ENCODE measurements at places on chromosomes 1 and 21. TPM values are rescaled to one million over a fixed set of nuclear protein-coding genes. Genes with fewer than 3 reads are reported as not detected.

DNA sequence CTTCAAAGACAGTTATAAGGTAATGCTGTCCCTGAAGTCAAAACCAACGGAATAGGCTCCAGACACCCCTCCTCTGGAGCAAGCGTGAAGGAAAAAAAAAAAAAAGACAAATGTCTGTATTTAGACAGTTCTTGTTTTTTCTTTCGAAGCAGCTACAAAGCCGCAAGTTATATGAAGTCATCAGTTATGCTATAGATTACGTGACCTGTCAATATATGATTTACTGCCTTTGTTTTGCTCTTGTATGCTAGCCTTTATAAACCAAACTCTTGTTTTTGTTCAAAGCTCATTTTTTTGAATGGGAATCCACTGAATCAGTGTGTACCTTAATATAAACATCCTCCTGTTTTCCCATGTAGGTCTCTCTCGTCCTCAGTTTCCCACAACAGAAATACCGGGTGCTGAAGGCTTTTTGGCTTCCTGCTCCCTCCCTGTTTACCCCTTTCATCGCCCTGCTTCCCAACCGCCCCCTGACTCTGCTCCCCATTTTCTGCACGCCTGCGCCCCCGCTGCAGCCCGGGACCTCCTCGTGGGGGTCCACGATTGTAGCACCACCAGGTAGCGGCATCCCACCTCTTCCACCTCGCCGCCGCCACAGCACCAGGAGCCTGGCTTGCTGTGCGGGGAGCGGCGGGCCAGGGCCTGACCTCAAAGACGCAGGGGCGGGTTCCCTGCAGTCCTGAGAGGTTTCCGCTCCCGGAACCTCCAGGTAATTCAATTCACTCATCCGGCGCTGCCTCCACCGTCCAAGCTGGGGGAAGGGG lies 5.2 kb upstream of the ZNF678 start:
- DNase-seq = no peak
- H3K27ac ChIP-seq = no peak overlapping the region
- no peak overlapping the region for H3K4me3 ChIP-seq
- peaks cover 4% of the 10 kb centered on the region for H3K4me1 ChIP-seq
- no peaks in the 10 kb centered on the region for H3K36me3 ChIP-seq
- peaks cover 41% of the 10 kb centered on the region for H3K27me3 ChIP-seq

DNA sequence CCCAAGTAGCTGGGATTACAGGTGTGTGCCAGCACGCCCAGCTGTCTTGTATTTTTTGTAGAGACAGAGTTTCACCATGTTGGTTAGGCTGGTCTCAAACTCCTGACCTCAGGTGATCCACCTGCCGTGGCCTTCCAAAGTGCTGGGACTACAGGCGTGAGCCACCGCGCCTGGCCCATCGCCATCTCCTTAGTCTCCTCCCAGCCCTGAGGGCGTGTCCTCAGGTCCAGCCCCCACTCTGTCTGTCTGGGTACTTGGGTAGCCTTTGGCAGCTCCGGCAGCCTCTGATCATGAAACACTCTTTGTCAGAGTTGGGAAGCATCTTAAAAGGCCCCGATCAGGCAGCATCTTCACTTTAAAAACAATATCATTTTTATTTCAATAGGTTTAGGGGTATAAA lies 90.3 kb upstream of the DISP3 start:
- no peak overlapping the region for H3K27ac ChIP-seq
- DNase-seq = no peak
- H3K4me1 ChIP-seq = peaks cover 2% of the 10 kb centered on the region
- H3K36me3 ChIP-seq = no peaks in the 10 kb centered on the region

DNA sequence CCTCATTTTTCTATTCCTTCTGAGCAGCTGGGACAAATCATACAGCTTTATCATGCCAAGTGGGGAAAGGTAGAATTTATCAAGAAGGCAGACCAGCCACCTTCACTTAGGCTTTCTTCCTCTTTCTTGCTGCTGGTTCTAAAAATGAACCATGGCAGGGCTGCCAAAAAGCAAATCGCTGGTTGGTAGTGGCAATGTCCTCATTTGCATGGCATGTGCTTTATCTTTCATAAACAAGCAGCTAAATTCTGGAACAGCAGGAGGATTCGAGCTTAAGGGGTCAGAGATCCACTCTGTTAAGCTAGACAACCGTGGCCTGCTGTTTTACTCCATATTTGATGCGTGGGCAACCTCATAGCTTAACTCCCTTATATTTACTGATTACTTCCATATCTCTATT lies 91.3 kb downstream of the RPE65 start:
- H3K27me3 ChIP-seq = no peaks in the 10 kb centered on the region
- DNase-seq = no peak
- H3K4me3 ChIP-seq = no peak overlapping the region
- no peaks in the 10 kb centered on the region for H3K36me3 ChIP-seq
- no peak overlapping the region for H3K27ac ChIP-seq

- H3K4me3 ChIP-seq = no peak overlapping the region
- DNase-seq = no peak
- H3K36me3 ChIP-seq = peaks cover 12% of the 10 kb centered on the region
- H3K27me3 ChIP-seq = no peaks in the 10 kb centered on the region
- H3K27ac ChIP-seq = no peak overlapping the region
- no peaks in the 10 kb centered on the region for H3K4me1 ChIP-seq
Measured at GRCh38 chr21:29366532-29366931, 67.8 kb downstream of the BACH1 start.

The OR2L13 gene
- not detected for total RNA-seq

- no peaks in the 10 kb centered on the region for H3K36me3 ChIP-seq
- H3K27me3 ChIP-seq = peaks cover 13% of the 10 kb centered on the region
- peaks cover 18% of the 10 kb centered on the region for H3K4me1 ChIP-seq
- DNase-seq = no peak
Measured at GRCh38 chr1:56644064-56644918, 823 bp upstream of the PRKAA2 start.

- peak within 1 kb of the TSS; percentile 94 for H3K27ac ChIP-seq
- H3K27me3 ChIP-seq = no peaks in the 10 kb centered on the region
- peak; percentile 88 for DNase-seq
- peaks cover 41% of the 10 kb centered on the region for H3K4me1 ChIP-seq
- H3K36me3 ChIP-seq = no peaks in the 10 kb centered on the region
Measured at GRCh38 chr1:197775282-197776262, at the start of gene DENND1B. DENND1B (minus strand) TSS chr1:197775480; CDS start chr1:197775155, 325 bp downstream.

The ZNF593OS gene
- not detected for total RNA-seq

- no peak for DNase-seq
- no peaks in the 10 kb centered on the region for H3K36me3 ChIP-seq
- H3K4me3 ChIP-seq = no peak overlapping the region
- peaks cover 6% of the 10 kb centered on the region for H3K4me1 ChIP-seq
- H3K27ac ChIP-seq = no peak overlapping the region
- H3K27me3 ChIP-seq = no peaks in the 10 kb centered on the region
Measured at GRCh38 chr1:85135392-85135798, 65.4 kb downstream of the SYDE2 start.

The CXADR gene
- total RNA-seq = 103 TPM

GRCh38 chr21:25722631-25723030 lies 12.1 kb downstream of the ATP5PF start:
- H3K4me1 ChIP-seq = no peaks in the 10 kb centered on the region
- no peak overlapping the region for H3K27ac ChIP-seq
- no peaks in the 10 kb centered on the region for H3K27me3 ChIP-seq
- peaks cover 49% of the 10 kb centered on the region for H3K36me3 ChIP-seq
- H3K4me3 ChIP-seq = no peak overlapping the region
- no peak for DNase-seq

The SRM gene
- total RNA-seq = 48.2 TPM

DNA sequence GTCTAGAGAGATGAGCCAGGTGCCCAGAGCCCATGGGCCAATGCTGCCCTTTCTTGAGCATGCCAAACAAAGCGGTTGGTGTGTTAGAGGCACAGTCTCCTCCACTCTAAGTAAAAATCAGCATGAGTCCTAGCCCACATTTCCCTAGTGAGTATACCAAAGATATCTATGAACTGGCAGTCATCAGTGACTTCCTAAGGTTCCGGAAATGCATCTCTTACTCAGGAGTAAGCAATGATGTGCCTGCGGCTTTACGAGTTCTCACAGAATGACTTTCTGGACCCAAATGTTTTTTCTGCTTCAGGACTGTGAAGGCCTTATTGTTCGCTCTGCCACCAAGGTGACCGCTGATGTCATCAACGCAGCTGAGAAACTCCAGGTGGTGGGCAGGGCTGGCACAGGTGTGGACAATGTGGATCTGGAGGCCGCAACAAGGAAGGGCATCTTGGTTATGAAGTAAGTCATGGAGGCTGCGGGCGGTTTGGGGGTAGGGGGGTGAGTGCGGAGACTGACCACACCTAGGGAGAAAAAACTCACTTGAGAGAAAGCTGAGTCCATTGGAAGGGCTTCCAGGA lies 9.2 kb downstream of the PHGDH start:
- no peaks in the 10 kb centered on the region for H3K27me3 ChIP-seq
- DNase-seq = no peak
- H3K36me3 ChIP-seq = peaks cover 23% of the 10 kb centered on the region
- peaks cover 4% of the 10 kb centered on the region for H3K4me1 ChIP-seq
- H3K4me3 ChIP-seq = no peak overlapping the region
- no peak overlapping the region for H3K27ac ChIP-seq

GRCh38 chr1:116113615-116114014 lies 2.4 kb downstream of the MAB21L3 start:
- H3K36me3 ChIP-seq = no peaks in the 10 kb centered on the region
- peak overlapping the region; percentile 30 for H3K4me3 ChIP-seq
- peak overlapping the region; percentile 78 for H3K27ac ChIP-seq
- H3K4me1 ChIP-seq = peaks cover 28% of the 10 kb centered on the region
- no peak for DNase-seq
- no peaks in the 10 kb centered on the region for H3K27me3 ChIP-seq

DNA sequence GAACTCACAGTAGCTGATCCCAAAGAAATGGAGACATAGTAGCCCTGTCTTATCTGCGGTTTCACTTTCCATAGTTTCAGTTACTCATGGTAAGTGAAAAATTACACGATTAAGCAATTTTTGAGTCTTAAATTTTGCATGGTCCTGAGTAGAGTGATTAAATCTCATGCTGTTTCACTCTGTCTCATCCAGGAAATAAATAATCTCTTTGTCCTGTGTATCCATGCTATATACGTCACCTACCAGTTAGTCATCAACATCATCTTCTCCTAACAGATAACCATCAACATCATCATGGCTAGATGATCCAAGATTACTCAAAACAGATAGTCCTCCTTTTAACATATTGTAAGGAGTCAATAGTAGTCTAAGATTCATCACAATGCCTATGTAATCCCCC lies 1589.3 kb downstream of the BRINP3 start:
- no peaks in the 10 kb centered on the region for H3K4me1 ChIP-seq
- H3K27me3 ChIP-seq = no peaks in the 10 kb centered on the region
- no peaks in the 10 kb centered on the region for H3K36me3 ChIP-seq
- H3K4me3 ChIP-seq = no peak overlapping the region

GRCh38 chr1:41045740-41046139 lies 24.2 kb upstream of the SLFNL1 start:
- H3K27me3 ChIP-seq = no peaks in the 10 kb centered on the region
- H3K27ac ChIP-seq = peak overlapping the region; percentile 85
- no peak for DNase-seq

- H3K4me1 ChIP-seq = peaks cover 82% of the 10 kb centered on the region
- DNase-seq = no peak
- peaks cover 3% of the 10 kb centered on the region for H3K36me3 ChIP-seq
- no peak overlapping the region for H3K4me3 ChIP-seq
- H3K27ac ChIP-seq = no peak overlapping the region
- H3K27me3 ChIP-seq = peaks cover 3% of the 10 kb centered on the region
Measured at GRCh38 chr1:159936273-159936904, 9.0 kb downstream of the IGSF9 start.

DNA sequence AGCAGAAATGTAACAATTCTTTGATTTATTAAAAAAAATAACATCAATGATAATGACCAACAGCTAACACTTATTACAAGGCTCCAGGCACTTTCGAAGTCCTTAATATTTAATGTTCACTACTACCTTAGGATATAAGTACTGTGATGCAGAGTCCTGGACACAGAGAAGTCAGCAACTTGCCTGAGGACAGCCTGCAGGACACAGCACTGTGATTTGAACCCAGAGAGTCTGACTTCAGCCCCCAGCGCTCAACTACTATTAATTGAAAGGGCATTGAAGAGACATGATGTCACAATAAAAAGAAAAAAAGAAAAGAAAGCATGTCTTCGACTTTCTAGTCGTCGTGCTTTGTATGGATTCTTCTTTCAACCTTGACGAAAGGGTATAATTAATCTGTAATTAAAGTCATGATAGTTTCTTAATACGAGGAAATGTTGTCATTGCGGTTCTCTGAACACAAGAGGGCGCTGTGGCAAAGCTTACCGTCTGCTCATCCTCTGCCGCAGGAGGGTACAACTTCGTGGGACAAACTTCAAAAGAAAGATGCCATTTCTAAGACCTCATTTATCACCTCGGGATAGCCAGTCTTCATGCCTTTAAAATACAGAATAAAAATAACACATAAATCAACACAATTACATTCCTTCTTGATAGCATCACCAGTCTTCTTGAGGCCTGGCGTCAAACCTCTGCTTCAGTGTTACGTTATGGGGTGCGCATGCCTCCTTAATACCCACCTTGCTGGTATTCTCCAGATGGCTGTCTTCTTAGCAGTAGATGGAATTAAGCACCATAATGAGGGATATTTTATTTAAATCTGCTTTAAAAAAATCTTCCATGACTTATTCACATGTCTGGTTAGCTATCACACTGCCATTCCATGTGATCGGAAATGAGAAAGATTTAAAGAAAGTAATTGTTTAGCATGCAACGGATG lies 240.1 kb downstream of the DISC1 start:
- H3K27me3 ChIP-seq = no peaks in the 10 kb centered on the region
- peaks cover 22% of the 10 kb centered on the region for H3K4me1 ChIP-seq
- H3K36me3 ChIP-seq = no peaks in the 10 kb centered on the region
- peak overlapping the region; percentile 16 for H3K27ac ChIP-seq
- DNase-seq = no peak
- no peak overlapping the region for H3K4me3 ChIP-seq

GRCh38 chr1:240474133-240474614 lies 137.8 kb downstream of the GREM2 start:
- H3K36me3 ChIP-seq = no peaks in the 10 kb centered on the region
- H3K27me3 ChIP-seq = no peaks in the 10 kb centered on the region
- DNase-seq = no peak
- H3K4me3 ChIP-seq = no peak overlapping the region
- H3K27ac ChIP-seq = no peak overlapping the region

The NBPF8 gene
- 20.3 TPM for total RNA-seq

DNA sequence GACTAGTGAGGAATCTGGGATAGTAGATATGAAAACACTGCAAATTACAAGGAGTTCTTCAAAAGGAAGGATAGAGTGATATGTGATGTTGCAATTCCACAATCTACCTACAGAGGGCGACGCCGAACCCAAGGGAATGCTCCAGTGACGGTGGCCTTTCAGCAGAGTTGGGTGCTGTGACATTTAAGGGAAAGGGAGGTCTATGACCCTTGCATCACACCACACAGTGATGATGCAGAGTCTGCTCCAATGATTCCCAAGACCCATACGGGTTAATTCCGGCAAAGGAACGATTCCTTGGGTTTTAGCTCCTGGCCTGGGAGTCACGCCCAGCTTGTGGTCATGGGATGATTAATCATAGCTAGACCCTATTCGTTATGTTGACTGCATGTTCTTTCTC lies 123.0 kb upstream of the IGSF21 start:
- no peak overlapping the region for H3K4me3 ChIP-seq
- DNase-seq = no peak

Data from suprapubic skin (tissue), 4 donors.